ENCODE measurements at places on chromosomes 5 and 9.

DNA sequence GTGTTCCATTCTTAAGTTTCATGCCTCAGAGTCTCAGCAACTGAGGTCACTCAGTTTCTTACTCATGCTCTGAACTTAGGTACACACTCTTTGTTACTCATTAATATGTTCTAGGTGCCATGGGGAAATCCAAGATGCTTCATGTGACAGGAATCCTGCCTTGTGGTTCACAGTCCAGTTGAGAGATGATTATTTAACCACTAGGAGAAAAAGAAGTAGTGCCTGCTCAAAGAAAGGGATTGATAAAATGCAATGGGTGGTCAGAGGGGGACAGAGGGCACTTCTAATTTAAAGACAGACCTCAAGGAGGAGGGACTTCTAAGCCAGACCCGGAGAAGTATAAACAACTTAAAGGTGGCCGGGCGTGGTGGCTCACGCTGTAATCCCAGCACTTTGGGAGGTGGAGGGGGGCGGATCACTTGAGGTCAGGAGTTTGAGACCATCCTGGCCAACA, 69.0 kb downstream of the UGCG start:
- DNase-seq = peak; percentile 99

- DNase-seq = no peak
These were observed 54.0 kb upstream of the FGF10 start for GRCh38 chr5:44443172-44443571.

GRCh38 chr5:74130155-74130897, 504.3 kb downstream of the ARHGEF28 start:
- no peak for DNase-seq

DNA sequence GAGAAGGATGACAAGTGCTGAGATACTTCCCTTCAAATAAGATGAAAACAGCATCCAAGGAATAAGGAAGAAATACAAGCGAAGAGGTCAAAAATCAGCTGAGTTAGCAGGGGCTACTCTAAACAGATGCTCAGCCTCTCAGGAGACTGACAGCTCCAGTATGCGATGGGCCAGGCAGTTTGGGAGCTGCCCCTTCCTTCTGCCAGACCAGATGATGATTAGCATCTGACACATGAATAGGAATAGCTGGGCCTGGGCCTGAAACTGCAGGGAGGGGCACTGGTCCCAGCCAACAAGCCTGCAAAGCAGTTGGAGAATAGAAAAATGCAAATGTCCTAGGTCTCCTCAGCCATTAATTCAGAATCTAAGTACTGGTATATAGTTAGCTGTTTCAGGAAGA, 13.1 kb upstream of the MAP3K1 start:
- DNase-seq = no peak

GRCh38 chr5:16763211-16763610, 146.4 kb upstream of the RETREG1 start:
- no peak for DNase-seq

DNA sequence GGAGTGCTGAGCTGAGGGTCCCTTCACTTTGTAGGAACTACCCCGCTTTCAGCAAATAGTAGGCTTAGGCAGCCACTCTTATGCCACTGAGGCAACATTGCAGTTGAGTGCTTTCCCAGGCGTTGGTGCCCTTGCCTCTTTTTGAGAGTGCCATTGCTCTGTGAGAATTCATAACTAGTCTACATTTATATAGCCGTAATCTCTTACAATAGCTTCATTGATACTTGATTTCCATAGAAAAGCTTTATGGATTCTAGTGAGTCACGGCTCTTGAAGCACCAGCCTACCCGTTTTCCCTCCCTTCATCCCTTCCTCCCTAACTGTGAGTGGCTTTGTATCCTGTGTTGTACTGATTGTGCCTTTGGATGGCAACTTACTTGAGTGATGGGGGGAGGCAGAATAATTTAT, 283.9 kb downstream of the AOPEP start:
- DNase-seq = no peak

GRCh38 chr5:23579566-23579965, 72.2 kb downstream of the PRDM9 start:
- DNase-seq = no peak

- DNase-seq = no peak
These were observed 86.9 kb downstream of the UBE2QL1 start for GRCh38 chr5:6535594-6535993.

DNA sequence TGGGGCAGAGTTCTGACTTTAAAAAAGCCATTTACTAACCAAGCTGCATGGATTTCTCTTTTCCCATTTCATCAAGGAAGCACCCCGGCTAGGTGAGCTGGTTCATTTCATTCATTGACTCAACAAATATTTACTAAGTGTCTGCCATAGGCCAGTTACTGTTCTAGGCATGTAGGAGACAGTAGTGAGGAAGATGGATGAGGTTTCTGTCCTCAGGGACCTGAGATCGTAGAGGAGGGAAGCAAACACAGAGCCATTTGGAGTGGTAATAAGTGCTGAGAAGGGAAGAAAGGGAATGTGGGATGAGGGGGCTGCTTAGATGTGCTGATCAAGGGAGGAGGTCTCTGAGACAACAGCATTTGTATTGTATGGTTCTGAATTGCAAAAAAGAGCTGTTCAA, 120.4 kb downstream of the C9orf152 start:
- DNase-seq = no peak

DNA sequence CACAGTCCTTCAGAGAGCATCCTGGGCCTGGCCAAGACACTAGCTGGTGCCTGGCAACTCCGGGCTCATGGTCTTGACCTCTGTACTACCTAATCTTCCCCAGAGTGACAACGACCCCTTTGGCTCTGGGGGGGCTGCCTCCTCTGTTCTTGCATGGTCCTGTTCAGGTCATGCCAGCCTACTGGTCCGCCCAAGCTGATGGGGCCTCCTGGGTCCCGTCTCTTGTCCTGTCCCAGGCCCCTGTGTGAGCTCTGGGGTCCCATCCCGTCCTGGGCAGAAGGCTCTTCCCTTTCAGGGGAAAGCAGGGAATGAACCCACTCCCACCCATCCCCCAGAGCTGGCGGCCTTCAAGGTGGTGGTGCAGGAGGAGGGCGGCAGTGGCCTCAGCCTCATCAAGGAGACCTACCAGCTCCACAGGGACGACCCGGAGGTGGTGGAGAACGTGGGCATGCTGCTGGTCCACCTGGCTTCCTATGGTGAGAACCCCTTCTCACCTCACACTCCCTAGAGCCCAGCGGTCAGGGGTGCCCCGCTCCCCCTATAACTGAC, 13.3 kb downstream of the REXO4 start:
- no peak for DNase-seq

- peak; percentile 55 for DNase-seq
These were observed 234.2 kb upstream of the RFX3 start for GRCh38 chr9:3760031-3760430.

- no peak for DNase-seq
These were observed 145.2 kb upstream of the ABCA1 start for GRCh38 chr9:105073147-105073546.

- DNase-seq = no peak
These were observed 291.9 kb downstream of the DMAC1 start for GRCh38 chr9:7507566-7508270.

- DNase-seq = no peak
These were observed 36.3 kb downstream of the PFDN1 start for GRCh38 chr5:140266471-140267200.

GRCh38 chr5:108911055-108911454, 163.4 kb downstream of the FER start:
- no peak for DNase-seq

DNA sequence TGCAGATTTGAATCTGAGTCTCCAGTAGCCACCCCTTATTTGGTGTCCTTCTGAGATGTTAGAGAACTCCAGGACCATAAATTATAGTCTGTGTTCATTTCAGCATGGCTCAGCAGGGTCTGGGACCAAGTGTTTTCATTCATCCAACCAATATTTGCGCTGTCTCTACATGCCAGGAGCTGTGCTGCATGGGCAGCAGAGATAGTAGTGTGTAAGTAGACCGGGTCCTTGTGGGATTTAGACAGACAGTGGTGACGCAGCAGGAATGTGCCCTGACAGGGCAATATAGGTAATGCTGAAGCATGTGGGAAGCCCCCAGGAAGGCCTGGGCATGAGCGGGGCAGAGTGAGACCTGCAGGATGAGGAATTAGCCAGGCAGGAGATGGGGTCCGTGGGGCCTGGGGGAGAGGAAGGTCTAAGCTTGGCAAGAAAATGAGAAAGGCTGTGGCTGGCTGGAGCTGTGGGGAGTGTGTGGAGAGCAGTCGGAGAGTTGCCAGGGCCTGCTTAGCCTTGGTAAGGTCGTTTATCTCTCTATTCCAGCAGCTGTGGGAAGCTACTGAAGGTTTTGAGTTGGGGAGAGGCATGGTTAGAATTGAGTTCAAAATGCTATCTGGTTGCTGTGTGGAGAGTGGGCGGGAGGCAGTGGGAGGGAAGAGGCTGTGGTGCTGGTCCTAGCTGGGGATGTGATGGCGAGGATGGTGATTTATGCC, 16.8 kb downstream of the STXBP1 start:
- DNase-seq = no peak

GRCh38 chr5:79851391-79851863, 139.6 kb downstream of the MTX3 start:
- DNase-seq = no peak

All from M059J (cell line).